Dorsolateral prefrontal cortex (tissue), 122 donors: ENCODE measurements at places on chromosomes 4 and X.

DNA sequence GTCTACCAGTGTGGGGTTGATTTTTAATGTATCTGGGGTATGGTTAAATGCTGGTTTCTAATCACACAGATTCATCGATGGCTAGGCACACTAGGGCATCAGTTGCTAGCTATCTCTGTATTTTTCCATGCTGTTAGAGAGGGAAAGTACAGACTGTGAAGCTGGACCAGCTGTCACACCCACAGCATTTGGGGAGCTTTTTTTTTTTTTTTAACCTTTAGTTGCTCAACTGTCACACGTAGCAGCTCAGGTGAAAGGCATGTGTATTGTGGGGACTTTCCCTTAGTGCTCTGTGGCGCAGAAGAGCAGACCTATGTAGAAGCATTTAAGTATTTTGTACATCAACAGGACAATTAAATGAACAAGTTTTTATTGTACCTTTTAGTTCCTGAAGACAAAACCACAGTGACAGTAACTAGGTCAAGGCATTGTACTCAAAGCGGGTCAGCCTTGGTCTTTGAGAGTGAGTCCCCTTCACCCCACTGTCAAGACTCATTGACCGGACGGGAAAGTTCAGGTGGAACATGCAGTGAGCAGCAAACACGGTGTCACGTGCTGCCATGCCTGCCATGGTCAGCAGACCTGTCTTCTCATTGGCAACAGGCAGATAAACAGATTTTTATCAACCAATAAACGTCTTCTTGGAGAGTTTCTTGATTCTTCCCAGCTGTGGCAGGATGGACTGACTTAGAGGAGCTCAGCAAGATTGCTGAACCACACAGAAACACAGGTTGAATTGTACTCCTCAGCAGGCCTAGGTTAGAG, 65.3 kb downstream of the CASP3 start:
- no peak for DNase-seq

DNA sequence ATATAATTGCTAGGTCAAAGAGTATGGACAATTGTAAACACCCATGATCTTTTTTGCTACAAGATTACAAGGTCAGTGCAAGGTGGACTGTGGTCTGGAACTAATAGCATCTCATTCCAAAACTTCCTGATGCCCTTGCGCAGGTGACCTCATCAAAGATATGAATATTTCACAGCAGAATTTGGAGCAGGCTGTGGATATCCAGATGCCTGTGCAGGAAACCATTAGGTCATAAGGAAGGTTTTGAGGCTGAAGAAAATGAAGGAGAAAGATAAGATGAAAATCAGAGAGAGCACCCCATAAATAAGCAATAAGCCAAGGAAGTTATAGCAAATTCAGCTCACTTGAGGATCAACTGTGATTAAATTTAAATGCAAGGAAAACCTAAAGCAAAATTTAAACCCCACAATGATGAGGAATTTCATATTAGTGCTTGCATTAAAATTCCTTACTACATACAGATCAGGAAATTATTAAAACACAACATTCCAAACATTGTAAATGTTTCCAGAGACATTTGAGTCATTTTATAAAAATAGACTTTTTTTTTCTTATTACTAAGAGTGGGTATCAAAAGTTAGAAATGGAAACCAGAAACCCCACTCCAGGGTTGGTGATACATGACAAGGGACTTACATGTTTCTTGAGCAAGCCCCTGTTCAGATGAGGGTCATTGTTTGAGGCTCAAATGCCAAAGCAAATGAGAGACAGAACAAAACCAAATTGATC, 100.7 kb upstream of the FAM9C start:
- no peak for DNase-seq

DNA sequence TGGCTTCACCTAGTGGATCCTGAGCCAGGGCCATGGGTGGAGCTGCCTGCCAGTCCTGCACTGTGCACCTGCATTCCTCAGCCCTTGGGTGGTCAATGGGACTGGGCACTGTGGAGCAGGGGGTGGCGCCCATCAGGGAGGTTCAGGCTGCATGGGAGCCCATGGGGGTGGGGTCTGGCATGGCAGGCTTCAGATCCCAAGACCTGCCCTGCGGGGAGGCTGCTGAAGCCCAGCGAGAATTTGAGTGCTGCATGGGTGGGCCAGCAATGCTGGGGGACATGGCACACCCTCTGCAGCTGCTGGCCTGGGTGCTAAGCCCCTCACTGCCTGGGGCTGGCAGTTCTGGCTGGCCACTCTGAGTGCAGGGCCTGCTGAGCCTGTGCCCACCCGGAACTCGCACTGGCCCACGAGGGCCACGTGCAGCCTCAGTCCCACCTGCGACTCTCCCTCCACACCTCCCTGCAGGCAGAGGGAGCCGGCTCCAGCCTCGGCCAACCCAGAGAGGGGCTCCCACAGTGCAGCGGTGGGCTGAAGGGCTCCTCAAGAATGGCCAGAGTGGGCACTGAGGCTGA, 270.0 kb downstream of the CENPC start:
- no peak for DNase-seq

GRCh38 chr4:52273885-52274284, 222.8 kb downstream of the SPATA18 start:
- DNase-seq = no peak

DNA sequence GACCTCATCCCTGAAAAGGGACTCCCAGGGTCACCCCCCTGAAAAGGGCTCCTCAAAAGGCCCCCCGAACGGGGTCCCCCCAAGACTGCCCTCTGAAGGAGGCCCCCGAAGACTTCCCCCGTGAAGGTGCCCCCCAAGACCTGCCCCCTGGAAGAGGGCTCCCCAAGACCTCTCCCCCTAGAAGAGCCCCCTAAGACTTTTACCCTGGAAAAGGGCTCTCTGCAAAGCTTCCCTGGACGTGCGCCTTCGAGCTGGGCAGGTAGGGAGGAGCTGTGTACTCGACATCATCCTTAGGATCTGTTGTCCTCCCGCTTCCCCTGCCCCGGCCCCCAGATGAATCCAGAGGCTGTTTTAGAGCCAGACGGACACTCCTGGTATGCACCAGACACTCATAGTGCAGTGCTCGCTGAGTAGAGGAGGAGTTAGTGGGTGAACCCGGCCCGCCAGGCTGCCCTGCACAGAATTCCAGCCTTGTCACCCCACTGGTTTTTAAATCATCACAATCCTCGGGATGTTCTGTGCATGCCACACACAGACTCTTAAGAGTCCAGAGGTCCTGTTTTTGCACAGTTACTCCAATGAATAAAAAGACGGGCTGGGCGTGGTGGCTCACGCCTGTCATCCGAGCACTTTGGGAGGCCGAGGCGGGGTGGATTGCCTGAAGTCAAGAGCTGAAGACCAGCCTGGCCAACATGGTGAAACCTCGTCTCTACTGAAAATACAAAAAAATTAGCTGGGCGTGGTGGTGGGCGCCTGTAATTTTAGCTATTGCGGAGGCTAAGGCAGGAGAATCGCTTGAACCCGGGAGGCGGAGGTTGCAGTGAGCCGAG, 5.7 kb upstream of the SLC25A6 start:
- DNase-seq = peak; percentile 19

DNA sequence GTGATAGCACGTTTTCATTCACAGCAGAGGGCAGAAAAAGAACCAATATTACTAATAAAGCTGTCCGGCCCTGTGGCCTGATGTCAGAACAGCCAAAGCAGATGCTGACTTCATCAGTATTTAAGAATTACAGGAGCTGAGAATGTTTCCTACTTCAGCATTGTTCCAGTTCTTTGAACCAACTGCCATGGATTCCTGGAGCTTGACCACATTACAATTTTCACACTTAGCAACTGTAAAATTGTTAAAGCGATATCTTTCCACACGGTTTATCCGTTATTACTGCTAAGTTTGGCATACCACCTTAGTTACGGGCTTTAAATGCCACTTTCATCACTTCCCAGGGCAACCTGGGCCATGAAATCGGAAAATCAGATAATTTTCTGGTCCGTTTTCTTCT, 118.2 kb downstream of the EPHA5 start:
- no peak for DNase-seq

DNA sequence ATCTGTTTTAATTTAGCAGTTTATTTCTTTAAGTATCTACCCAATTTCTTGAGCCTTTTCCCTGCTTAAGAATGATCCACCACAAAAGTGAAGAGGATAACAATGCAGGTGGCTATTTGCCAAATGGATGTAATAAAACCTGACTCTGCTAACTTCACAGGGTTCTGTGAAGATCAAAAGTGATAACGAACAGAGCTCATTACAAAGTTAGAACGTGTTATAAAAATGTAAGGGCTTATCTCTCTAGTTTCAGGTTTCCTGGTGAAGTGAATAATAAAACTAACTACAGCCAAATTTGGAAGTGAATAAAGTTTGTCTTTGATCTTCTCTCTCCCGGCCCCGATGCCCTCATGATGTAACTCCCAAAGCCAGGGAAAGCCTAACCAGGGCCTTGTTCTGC, 497.9 kb downstream of the SMARCA1 start:
- no peak for DNase-seq

DNA sequence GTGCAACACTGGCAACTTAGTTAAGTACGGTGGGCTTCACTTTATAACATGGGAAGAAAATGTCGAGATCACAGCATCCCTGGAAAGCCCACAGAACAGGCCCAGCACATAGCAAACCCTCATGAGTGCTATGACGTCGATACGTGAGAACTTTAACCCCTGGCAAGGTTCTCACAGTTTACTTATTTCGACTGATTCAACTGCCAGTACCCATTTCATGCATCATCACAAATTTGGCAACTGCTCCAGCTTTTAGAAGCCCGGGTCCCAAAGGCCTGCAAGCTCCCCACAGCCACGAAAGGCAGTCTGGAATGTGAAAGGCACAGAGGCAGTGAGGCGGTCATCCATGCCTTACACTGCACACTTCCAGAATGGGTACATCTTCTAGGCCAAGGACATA, 41.2 kb downstream of the RELL1 start:
- DNase-seq = no peak

DNA sequence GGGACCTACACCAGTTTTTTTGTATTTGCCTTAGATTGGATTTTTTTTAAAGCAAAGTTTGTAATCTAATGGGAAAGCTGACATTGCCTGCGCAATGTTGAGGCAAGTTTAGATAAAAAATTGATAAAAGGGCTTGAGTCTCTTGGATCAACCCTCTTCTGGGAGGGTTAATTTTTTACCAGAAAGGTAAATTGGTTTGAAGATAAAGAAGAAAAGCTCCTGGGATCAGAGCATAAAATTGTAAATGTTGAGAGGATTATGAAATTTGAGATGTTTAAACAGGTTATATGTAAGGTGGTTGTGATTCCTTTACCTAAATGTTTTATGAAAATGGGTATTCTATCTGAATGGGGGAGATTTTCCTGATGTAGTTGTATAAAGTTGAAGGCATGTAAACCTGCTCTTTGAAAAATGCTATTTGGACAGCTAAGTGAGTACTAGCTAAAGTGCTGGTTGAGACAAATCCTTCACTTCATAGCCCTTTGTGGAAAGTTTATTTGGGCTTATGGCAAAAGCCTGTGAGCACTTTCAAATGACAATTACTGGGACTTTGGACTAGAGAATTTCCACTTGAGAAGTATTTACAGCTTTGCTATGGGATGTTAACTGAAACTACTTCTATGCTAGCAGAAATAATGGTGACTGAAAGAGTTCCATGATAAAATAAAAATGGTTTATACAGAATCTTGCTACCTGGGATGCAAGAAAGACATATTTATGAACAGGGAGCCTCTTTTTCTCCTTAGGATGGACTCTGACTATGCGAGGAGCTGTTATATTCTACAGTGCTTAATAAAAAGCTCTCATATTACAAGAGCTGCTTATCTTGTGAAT, 56.2 kb downstream of the UGT2B10 start:
- no peak for DNase-seq

GRCh38 chr4:23500894-23501449, 388.9 kb downstream of the PPARGC1A start:
- DNase-seq = no peak

DNA sequence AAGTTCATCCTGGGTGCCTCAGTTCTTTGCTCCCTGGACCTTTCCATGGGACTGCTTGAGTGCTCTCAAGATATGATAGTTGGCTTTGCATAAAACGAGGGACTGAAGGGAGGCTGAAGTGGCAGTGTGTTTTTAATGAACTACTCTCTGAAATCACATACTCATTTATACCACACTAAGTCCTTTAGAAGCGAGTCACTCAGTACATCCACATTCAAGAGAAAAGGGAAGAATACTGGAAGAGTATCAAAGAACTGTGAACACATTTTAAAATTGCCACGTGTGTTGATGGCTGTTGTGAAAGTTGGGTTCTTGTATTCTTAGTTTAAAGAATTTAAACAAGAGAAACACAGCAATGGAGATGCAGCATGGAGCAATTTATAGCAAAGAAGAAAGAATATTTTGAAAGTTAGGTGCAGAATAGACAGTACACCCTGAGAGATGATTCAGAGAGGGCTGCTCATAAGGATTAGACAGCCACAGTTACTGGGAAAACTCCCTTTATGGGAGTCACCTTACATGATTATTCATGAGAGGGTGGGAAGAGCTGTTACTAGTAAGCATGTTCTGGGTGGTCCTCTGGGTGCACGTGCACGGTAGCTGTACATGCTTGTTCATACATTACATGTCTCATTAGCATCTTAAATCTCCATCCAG, 380.7 kb downstream of the ADGRL3 start:
- no peak for DNase-seq

DNA sequence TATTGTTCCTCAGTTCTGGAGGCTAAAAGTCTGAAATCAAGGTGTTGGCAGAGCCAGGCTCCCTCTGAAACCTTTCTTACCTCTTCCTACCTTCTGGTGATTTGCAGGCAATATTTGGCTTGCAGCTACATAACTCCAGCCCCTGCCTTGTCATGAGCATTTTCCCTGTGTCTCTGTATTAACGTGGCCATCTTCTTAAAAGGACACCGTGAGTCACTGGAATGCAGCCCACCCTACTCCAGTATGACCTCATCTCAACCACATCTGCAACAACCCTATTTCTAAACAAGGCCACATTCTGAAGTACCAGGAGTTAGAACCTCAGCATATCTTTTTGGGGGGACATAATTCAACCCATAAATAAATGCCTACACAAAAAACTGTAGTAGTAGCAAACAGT, 40.7 kb downstream of the FANCB start:
- DNase-seq = no peak

GRCh38 chr4:182822554-182822953, 94.6 kb downstream of the DCTD start:
- no peak for DNase-seq

DNA sequence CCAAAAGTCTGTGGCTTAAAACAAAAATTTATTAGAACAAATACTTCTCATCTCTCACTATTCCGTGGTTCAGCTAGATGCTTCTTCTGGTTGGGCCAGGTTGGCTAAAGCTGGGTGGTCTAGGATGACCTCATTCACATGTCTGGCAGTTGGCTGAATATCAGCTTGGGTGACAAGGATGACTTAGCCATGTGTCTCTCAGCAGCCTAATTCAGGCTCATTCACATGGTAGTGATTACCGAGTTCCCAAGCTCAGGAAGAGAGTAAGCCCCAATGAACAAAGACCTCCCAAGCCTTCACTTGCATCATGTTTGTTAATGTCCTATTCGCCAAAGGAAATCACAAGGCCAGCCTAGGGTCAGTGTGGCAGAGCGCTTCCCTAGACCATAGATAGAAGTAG, 119.4 kb downstream of the FANCB start:
- no peak for DNase-seq

GRCh38 chr4:77538144-77538543, 67.5 kb upstream of the CXCL13 start:
- DNase-seq = no peak
